Activated T-helper 1 cell treated with Interleukin-2 at 50 U/mL for 16 hours (primary cell): ENCODE measurements at places on chromosomes 16 and 17.

DNA sequence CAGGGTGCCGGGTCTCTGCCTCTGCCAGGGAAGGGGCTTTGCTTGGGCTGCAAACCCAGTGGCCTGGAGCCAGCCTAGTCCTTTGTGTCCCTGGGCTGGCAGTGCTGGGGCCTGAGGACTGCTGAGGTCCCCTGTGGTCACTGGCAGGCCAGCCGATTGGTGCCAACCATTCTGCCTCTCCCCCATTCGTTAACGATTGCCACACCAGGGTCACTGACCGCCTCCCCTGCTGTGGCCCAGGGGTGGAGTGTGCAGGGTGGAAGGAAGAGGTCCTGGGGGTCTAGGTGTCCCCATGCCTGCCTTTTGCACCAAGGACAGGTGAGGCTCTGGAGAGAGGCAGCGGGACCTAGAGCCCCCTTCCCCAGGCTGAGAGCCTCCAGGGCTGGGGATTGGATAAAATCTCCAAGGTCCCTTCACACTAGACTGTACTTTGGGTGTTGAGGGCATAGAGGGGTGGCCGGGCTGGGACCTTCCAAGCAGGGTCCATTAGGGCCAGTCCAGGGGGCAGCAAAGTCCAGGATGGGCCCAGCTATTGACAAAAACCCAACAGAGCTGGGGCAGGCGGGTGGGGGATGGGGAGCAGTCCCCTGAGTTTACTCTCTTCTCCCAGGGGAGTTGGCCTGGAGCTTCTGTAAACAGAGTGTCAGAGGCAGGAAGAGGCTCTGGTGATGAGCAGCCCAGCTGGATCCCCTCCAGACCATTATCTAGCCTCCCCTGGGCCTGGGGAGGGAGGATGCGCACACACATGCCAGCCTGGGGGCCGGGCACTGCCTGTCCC lies 1.1 kb downstream of the VASN start:
- no peak for DNase-seq

DNA sequence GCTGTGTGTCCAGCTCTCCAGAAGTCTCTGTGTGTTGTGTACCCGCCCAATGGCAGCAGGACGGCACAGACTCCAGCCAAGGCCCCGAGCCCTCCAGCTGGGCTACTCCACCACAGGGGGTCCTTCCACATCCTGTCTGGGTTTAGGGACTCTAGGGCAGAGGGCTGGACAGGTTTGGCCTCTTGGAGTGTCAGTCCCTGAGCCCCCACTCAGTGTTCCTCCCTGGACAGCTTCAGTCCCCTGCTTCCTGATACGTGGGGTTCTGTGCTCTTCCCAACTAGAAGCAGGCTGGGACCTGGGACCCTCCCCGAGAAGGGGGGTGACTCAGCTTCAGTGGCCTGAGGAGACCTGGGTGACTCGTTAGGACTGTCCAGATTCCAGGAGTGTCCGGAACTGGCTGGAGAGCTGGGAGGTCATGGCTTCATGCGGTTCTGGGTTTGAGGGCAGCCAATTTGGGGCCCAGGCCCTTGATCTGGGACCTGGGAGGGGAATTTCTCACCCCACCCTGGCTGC lies 4.2 kb downstream of the CDK3 start:
- DNase-seq = no peak

GRCh38 chr17:81391293-81391935 lies 3.8 kb upstream of the BAHCC1 start:
- DNase-seq = no peak

GRCh38 chr16:75054556-75054947 lies 55.7 kb downstream of the ZNRF1 start:
- no peak for DNase-seq

- no peak for DNase-seq
Measured at GRCh38 chr17:78838574-78839005, 2.0 kb downstream of the USP36 start.

- DNase-seq = no peak
Measured at GRCh38 chr17:50027881-50028735, 27.8 kb upstream of the ITGA3 start.
